Head of caudate nucleus (tissue), 42 donors: ENCODE measurements at places on chromosomes 13 and 19.

GRCh38 chr13:21980049-21980448 is 309.2 kb downstream of the FGF9 start:
- DNase-seq, result no peak

GRCh38 chr13:99873832-99874430 is 97.6 kb downstream of the ZIC5 start:
- DNase-seq, result no peak

GRCh38 chr13:75371203-75371602 is 110.8 kb downstream of the TBC1D4 start:
- no peak for DNase-seq

- no peak for DNase-seq
These were observed 156.4 kb upstream of the FREM2 start for GRCh38 chr13:38530492-38530891.

GRCh38 chr13:108226184-108226583 is 8.0 kb downstream of the ABHD13 start:
- no peak for DNase-seq

- DNase-seq, result no peak
These were observed 14.1 kb downstream of the KRTDAP start for GRCh38 chr19:35476149-35476548.

DNA sequence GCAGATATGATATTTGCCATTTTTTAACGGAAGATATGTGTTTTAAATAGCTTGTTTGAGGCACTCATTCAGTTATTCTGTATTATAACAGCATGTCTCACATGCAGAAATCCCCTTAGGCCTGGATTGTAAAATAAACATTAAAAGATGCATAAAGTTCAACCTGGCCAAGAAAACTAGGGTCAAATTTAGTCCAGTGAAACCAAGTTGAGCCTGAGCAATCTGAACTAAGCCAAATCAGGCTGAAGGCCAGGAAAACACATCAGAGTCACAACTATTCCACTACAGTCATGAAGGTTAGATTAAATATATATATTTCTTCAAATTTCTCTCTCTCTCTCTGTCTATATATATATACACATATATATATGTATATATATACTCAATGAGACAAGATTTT is 504.8 kb downstream of the SLITRK1 start:
- DNase-seq, result no peak

DNA sequence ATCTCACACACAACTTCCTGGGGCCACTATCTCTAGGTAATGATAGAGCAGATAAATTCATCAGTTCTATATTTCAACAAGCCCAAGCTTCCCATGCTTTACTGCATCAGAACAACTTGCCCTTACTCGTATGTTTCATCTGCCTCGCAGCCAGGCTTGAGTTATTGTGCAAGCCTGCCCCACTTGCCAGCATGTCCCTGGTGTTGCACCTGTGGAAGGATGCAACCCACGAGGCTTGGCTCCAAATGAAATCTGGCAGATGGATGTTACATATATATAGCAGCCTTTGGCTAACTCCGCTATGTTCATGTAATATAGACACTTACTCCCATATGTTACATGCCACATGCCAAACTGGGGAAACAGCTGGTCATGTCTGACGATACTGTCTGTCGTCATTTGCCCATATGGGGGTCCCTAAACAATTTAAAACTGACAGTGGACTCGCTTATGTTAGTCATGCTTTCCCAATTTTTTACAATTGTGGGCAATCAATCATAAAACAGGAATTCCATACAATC is 6.2 kb downstream of the ERVK3-1 start:
- DNase-seq, result no peak
